Hematopoietic multipotent progenitor cell (in vitro differentiated cells): ENCODE measurements at places on chromosomes 7 and 10. TPM values are rescaled to one million over a fixed set of nuclear protein-coding genes. Genes with fewer than 3 reads are reported as not detected.

- no peak for DNase-seq
Observed at GRCh38 chr7:158050441-158050977, 537.1 kb downstream of the PTPRN2 start.

DNA sequence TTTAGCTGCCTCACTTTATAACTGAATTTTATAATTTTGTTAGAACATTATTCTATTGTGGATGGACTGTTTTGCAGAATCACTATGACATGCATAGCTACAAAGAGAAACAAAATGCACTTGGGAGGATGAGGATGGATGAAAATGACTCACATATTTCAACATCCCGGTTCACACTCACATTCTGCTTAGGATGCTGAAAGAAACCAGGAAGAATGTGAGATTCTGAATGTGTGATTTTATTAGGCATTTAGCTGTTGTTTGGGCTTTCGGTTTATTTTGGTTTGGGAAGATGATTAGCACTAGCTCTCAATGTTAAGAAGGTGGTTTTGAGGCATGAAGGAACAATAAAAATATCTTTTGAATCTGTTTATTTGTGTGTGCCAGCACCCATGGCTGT is 235.5 kb downstream of the SEMA3E start:
- DNase-seq: no peak

DNA sequence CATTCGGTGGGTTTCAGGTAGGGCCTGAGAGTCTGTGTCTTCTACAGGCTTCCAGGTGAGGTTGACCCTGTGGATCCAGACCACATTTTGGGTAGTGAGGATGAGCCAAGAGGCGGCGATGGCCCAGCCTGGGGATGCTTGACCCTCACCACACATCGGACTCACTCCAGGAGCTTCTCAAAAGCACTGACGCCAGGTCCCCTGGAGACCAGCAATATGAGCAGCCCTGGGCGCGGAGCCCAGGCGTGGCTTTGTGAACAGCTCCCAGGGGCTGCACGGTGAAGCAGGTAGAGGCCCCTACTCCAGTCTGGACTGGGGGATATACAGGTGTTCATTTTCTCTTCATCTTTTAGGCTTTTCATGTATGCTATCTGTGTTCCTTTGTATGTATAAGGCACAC is 139.7 kb upstream of the PCBD1 start:
- DNase-seq: no peak

DNA sequence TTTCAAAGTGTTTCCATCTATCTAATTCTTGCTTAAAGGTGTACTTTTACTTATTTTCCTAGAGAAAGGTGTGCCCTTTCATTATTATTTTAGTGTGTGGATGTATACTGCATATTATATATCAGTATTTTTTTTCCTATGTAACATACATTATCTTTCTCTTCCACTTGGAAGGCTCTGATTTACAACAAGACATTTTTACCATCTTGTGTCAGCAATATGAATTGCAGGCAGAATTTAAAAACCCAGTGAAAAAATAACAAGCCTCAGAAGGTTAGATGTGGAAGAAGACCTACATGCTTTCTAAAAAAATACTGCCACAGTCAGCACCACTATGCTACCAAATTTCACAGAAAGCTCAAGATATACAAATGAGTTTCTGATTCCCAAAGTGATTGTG is 327.7 kb upstream of the STEAP1 start:
- DNase-seq: no peak

- no peak for DNase-seq
Observed at GRCh38 chr7:68247571-68247970, 1250.9 kb downstream of the TYW1 start.

- DNase-seq: no peak
Observed at GRCh38 chr10:91745090-91745831, 53.0 kb upstream of the TNKS2 start.

PTTG1IP2 gene
- total RNA-seq: not detected

TNS3 gene
- 67.3 TPM for total RNA-seq

RAMP3 gene
- under 0.01 TPM for total RNA-seq
